ENCODE measurements at places on chromosomes 5 and 9. TPM values are rescaled to one million over a fixed set of nuclear protein-coding genes. Genes with fewer than 3 reads are reported as not detected.

- DNase-seq = no peak
These were observed 5.2 kb downstream of the IER5L start for GRCh38 chr9:129172816-129173215.

DNA sequence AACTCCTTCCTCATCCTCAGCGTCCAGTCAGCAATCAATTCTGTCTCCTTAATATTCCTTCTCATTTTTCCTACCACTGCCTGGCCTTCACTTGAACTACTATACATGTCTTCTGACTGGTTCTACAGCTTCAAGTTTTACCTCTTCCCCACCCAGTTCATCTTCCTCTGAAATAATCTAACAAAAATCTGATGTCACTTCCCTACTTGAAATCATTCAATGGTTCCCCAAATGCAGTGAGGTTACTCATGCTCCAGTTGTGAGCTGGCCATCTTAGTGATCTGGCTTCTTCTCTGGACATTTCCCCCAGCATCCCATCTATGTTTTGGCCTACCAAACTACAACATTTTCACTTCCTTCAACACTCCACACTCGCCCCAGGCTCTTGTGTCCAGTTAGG lies 14.9 kb upstream of the TMEM267 start:
- DNase-seq = no peak

DNA sequence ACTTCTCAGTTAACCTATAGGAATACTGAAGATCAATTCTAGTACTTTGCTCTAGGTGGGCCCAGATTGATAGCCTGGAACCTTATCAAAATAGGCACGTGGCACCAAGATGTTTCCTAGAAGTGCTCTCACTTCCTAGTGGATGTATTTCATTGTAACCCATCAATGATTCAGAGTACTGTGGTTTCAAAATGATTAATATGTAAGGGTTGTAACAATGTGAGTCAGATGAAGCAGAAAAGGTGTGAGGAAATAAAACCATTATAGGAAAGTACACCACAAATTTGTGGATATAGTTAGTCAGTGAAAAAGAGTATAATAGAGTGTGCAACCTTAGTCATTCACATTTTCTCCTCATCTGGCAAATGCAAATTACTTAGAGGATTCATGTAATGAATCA lies 177.3 kb upstream of the FST start:
- peak; percentile 33 for DNase-seq

GRCh38 chr9:1492156-1492555 lies 442.0 kb downstream of the DMRT2 start:
- DNase-seq = no peak

DNA sequence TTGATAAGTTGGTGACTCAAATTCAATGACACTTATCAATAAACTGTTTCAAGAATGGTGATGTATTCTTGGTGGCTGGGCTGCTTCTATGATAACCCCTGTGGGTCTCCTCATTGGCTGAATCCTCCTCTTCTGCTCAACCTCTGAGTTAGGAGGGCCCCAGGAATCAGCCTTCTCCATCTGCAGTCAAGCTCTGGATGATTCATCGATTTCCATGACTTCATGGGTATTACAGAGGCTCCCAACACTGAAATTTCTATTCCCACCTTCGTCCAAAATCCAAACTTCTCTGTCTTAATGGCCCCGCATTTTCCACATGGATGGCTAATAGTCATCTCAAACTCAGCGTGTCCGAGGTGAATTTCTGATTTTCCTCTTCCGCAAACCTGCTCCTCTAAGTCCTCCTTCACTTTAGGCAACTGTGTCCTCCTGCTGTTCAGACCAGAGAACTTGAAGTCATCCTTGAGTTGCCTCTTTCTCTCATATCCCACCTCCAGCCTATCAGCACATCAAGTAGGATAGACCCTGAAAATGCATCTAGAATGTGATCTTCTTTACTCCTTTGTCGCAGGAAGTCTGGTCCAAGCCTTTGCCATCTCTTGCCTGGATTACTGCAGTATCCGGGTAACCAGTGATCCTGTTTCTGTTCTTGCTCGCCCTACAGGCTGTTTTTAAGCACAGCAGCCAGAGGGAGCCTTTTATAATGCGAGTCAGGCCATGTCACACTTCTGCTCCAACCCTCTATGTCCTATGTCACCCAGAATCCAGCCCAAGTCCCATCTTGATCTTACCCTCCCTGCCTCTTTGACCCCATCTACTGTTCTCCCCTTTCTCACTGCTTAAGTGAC lies 41.4 kb upstream of the IL7R start:
- DNase-seq = no peak

DNA sequence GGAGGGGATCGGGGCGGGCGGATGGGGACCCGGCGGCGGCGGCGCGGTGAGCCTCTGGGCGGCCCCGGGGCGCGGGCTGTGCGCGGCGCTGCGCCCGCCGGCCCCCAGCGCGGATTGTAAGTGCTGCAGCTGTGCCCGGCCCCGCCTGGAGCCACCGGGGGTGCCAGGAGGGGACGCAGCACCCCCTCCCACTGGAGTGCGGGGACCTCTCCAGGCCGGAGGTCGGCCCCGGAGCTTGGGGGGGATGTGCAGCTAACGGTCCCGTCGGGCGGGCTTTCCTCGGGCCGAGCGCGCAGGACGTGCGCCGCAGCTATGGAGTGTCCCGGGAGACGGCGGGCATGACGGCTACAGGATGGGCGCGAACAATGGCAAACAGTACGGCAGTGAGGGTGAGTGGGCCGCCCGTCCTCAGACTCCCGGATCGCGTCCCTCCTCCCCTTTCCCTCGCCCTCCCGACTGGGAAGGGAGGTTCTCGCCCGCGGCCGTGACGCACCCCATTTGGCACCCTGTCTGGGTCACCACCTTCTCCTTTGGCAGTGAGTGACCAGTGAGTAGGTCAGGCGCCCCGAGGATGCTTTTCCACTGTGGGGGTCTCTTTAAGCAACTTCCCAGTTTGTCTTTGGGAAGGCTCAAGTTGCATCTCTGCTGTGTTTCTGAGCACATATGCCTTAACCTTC lies 483 bp downstream of the FBXL7 start:
- no peak for DNase-seq

GRCh38 chr5:169988947-169989346 lies 8.7 kb upstream of the INSYN2B start:
- DNase-seq = peak; percentile 40

- no peak for DNase-seq
These were observed 16.7 kb downstream of the IFNB1 start for GRCh38 chr9:21060919-21061561.

- no peak for DNase-seq
These were observed 26.8 kb downstream of the ANKRD55 start for GRCh38 chr5:56206126-56206910.

GRCh38 chr9:32516241-32516640 lies 9.8 kb downstream of the RIGI start:
- DNase-seq = no peak

- no peak for DNase-seq
These were observed 17.4 kb downstream of the GFPT2 start for GRCh38 chr5:180335614-180336233.

DNA sequence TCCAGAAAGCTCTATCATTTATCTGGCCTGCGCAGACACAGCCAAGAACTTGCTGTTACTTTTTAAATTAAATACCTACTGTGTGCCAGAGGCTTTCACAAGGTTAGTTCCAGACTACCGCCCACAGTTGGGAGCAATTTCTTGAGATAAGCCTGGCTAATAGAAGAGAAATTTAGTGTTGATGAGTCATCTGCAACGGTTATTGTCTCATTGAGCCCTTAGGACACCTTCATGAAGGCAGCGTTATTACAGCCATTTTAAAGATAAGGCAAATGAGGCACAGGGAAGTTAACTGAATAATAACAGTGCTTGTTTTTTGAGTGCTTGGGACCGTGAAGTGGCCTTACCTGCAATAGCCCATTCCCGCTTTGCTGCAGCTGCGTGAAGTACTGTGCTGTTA lies 292.9 kb upstream of the MSX2 start:
- no peak for DNase-seq

DNA sequence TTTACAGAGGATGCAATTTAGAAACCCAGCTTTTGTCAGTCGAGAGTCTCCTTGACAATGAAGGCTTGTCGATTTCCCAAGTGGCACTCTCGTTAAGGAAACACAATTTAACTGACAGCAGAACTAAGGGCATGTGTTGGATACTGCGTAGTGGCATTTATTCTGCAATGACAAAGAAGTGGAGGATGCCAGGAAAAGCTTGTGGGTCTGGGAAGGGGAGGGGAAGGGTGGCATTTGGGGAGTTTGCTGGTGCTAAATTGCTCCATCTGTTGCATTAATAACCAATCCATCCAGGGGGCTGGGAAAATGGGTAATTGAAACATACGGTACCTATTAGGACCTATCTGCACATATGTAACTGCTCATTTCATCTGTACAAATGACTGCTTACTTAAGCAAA lies 190.6 kb downstream of the NSG2 start:
- no peak for DNase-seq

DNA sequence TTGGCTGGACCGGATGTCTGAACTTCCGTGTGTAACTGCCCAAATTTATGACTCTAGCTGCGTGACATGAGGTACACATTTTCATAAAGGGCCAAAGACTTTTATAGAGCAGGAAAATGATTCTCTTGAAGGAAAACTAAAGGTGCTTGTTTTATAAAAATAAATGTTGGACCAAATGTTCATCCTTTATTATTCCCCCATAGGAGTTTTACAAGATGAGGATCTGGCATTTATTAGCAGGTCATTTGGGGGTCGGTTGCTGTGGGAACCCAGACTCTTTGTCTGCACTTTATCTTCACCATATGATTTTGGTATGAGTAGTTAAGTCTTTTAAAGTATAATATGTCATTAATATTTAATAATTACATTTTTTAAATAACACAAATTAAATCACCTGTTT lies 571.2 kb downstream of the EFNA5 start:
- DNase-seq = no peak

DNA sequence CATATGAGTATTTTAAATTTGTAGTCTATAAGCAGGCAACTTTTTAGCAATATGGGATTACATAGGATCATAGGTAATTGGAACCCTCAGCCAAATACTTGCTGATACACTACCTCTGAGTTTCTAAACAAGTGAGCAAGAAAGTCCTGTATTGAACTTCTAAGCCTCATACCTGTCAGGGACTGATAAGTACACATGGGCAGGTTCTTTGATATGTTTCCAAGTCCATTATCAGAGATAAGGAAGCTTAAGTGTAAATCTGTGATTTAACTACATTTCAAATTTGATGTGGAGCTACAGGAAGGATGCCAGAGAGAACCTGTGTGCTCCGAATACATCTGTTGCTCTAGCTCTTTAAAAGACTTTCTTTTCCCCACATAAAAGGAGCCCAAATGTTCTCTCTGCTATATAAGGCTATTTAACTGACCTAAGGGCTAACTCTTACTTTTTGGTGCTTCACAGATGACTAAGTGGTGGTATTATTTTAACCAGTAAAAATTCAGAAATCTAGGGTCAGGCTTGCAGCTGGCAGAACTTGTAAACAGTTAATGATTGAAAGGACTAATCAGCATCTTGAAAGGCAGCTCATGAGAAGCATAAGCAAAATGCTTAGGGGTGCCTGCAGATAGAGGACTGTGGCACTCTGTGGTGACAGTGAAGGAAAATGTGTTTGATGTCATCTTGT lies 228.6 kb downstream of the NR3C1 start:
- DNase-seq = no peak

DNA sequence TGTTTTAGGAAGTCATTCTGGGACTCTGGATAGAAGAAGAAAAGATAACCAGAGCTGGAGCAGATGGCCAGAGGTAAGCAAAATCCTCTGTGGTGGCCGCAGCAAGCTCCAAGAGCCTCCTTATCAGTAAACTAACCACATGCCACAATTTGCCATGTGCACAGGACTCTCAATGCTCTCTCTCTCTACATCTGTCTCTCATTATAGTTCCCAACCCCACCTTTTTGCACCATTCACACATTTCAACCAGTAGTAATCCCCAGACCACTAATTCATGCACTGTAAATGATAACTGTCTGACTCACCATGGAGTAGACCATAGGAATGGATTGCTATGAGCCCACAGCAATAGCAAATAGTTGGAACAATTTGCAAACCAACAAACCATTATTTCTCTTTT lies 526.1 kb downstream of the TLR4 start:
- no peak for DNase-seq

GRCh38 chr5:65762234-65762633 lies 40.2 kb downstream of the NLN start:
- no peak for DNase-seq

- DNase-seq = no peak
These were observed 20.0 kb upstream of the CYFIP2 start for GRCh38 chr5:157245886-157246285.

DNA sequence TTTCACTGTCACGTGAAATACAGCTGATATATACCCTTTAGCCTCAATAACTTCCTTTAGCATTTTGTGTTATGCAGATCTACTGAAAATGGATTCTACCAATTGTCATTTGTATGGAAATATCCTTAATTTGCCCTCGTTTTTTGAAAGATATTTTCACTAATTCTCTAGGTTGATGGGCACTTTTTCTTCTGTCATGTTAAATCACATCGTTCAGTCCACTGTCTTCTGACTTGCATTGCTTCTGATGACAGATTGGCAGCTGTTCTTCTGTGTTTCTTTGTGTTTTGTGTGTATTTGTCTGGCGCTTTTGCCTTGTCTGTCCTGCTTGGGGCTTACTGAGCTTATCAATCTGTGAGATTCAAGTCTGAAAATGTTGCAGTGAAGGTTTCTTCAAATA lies 9.7 kb upstream of the CLPTM1L start:
- DNase-seq = no peak

- no peak for DNase-seq
These were observed 24.7 kb downstream of the TBCA start for GRCh38 chr5:77751328-77752023.

GRCh38 chr5:135372654-135373381 lies 26.2 kb downstream of the MACROH2A1 start:
- DNase-seq = no peak

DNA sequence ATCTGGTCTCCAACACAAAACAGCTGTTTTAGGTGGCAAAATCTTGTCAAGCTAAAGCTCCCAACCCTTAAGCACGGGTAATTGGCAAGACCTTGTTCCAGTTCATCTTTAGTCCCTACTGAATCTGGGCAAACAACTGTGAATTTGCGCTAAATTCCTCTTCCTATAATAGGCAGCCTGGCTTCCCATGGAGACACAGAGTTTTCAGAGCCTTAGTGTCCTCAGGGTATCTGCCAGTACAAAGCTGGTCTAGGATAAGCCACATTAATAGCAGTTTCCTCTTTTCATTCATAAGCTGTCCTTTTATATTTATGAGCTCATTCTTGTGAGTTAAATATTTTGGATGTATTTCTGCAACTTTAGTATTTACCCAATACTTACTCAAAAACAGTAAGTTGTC lies 59.5 kb downstream of the FGF10 start:
- no peak for DNase-seq

- DNase-seq = peak; percentile 4
These were observed 28.7 kb downstream of the DMRT3 start for GRCh38 chr9:1005043-1005667.

The MEGF10 gene
- 0.92 TPM for total RNA-seq

The FBXL17 gene
- 4.6 TPM for total RNA-seq

The SCGB3A2 gene
- total RNA-seq = not detected

The HTR4 gene
- not detected for total RNA-seq

The TMEM215 gene
- total RNA-seq = 0.18 TPM

The GCNT4 gene
- 0.07 TPM for total RNA-seq

The MYORG gene
- 5.7 TPM for total RNA-seq

Data from pulmonary artery endothelial cell (primary cell).